ENCODE measurements at places on chromosomes 2 and 18. TPM values are rescaled to one million over a fixed set of nuclear protein-coding genes. Genes with fewer than 3 reads are reported as not detected.

Gene GREB1
- total RNA-seq = 6.1 TPM

Gene ZRANB3
- 6.8 TPM for total RNA-seq

Gene EGR4
- total RNA-seq = not detected

Gene SULT1C2
- not detected for total RNA-seq

Gene POMC
- 9.0 TPM for total RNA-seq

Gene SPDYA
- 0.76 TPM for total RNA-seq

Gene SLC25A52
- total RNA-seq = not detected

Gene MYL12A
- total RNA-seq = 253 TPM

GRCh38 chr2:215105607-215106354, 32.6 kb downstream of the ABCA12 start:
- DNase-seq = no peak

DNA sequence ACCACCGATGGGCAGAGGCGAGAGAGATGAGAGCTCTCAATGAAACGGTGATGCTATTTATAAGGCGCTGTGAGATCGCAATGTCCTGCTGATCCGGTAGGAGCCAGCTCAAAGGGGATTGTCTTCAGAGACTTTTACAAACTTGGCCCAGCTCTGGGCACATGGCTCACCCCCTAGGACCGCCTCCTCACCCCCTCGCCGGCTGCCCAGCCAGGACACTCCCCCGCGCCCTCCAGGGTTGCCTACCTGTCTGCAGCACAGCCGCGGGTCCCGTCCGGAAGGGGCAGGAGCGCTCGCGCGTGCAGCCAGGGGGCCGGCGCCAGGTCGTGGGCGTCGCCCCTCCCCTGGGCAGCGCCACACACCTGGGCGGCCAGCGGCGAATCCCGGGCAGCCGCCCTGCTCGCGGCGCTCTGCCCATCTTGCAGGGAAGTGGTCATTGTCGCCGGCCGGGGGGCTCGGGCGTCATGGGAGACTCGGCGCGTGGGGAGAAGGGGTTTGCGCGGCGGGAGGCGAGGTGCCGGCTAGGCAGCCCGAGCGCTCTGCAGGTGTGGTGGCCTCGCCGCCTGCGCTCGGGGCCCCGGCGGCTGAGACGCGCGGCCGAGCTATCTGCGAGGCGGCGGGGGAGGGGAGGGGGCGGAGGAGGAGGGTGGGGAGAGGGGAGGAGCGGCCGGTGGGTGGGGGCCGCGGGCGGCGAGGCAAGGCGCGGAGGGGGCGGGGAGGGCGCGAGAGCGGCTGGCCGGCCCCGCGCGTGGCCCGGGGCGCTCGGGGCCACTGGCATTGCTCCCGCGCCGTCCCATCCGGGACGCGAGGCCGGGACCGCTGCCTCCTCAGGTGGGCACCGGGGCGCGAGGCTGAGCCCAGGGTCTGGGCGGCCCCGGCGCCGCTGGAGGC, at the start of gene GRB14:
Gene GRB14, minus strand, starts transcription at position 610 of the 891 bp plus-strand sequence. Its CDS starts 173 bp downstream, at position 437.
- no peak for DNase-seq

GRCh38 chr2:64779117-64779690, 125.5 kb upstream of the SERTAD2 start:
- no peak for DNase-seq

DNA sequence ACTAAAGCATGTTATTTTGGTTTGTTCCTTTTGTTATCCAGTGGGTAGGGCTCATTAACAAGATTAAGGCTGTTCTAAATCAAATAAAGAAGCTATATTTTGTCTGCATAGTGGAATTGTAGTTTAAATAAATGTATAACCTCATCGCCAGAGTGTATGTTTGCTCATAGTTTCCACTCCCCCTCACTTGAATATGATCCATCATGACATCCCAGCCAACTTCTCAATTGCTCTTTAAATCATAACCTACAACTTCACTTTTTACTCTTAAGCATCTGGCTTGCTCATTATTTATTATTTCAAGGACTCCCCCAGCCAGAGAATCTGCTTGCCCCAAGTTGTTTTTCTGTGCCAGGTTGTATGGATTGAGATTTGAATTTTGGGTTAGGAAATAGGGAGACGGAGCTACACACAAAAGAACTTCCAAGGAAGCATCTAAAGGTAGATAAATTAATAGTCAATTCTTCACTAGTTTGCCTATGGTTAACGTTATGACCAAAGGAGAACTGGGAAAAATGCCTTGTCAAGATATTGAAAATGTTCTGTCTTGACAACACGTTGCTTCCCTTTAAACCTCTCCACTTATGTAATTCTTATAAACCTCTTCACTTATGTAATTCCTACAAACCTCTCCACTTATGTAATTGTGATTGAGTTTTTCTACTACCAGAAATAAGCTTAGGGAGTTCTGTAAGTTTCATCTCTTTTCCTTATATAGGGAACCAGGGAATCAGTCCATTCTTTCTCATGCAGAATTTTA, 55.4 kb upstream of the UPP2 start:
- DNase-seq = no peak

DNA sequence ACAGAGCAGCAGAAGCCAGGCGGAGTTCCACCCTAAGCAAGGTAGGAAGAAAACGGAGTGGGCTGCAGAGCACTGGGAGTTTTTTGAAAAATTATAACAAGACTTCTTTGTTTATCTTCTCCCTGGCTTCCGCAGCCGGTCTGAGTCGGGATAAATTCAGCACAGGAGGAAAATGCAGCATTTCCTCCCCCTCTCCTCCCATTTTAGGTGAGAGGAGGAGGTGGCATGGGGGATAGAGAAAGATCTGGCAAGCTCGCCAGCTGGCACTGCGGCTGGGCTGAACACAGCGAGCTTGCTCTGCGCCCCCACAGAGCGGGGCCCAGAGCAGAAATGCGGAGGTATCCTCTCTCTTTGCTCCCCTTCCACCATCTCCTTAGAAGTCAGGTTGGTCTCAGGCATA, 17.7 kb upstream of the CHRNA1 start:
- DNase-seq = no peak

- DNase-seq = no peak
Measured at GRCh38 chr2:218827701-218828476, 3.7 kb downstream of the PRKAG3 start.

DNA sequence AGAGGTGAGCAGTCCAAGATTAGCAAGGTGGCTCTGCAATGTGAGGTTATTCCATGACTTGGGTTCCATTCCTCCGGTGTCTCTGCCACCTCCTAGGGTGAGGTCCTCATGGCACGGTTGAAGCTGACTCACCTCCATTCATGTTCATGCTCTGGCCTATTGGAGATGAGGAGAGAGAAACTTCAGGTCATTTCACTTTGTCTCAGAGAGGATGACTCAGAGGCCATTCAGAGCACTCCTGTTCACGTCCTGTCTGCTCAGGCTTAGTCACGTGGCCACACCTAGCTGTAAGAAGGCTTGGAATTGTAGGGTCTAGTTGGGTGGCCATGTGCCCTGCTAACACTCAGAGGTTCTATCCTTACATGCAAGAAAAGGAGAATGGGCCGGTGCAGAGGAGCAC, 67.5 kb upstream of the MBOAT2 start:
- DNase-seq = no peak

GRCh38 chr18:76161983-76162382, 333.1 kb downstream of the ZNF516 start:
- no peak for DNase-seq

- no peak for DNase-seq
Measured at GRCh38 chr18:49910019-49910418, 96.7 kb upstream of the ACAA2 start.

- no peak for DNase-seq
Measured at GRCh38 chr18:28657961-28658360, 481.0 kb upstream of the CDH2 start.

GRCh38 chr2:44075541-44075940, 79.8 kb upstream of the LRPPRC start:
- no peak for DNase-seq

- no peak for DNase-seq
Measured at GRCh38 chr2:221097949-221098348, 474.2 kb downstream of the EPHA4 start.

- peak; percentile 85 for DNase-seq
Measured at GRCh38 chr2:71548646-71549425, 95.5 kb downstream of the DYSF start.

GRCh38 chr2:12732651-12733050, 15.9 kb downstream of the TRIB2 start:
- DNase-seq = no peak

- no peak for DNase-seq
Measured at GRCh38 chr2:196218106-196218505, 46.7 kb upstream of the STK17B start.

DNA sequence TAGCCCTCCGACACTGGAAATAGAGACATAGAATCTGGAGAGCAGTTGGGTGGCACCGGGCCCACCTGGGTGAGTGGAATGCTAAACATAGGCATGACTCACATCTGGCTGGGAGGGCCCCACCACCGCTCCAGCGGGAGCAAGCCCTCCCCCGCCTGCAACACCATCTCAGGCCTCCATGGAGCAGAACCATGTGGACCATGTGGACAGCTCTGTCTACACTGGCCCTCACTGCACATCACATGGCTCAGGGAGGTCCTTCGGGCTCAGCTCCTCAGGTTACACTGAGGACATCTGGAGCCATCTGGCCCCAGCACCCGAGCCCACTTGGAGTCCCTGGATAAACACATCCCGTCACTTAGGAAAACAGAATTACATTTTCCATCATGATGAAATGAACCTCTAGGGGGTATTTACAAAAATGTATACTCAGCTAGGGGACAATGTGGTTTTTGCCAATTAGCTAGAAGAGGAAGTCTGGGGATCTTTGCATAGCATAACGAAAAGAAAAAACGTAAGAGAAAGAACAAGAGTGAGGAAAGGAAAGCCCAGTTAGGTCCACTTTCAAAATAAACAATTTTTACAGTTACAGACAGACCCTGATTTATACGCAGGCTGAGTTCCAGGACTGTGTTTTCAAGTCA, 30.7 kb upstream of the MLPH start:
- DNase-seq = peak; percentile 69

DNA sequence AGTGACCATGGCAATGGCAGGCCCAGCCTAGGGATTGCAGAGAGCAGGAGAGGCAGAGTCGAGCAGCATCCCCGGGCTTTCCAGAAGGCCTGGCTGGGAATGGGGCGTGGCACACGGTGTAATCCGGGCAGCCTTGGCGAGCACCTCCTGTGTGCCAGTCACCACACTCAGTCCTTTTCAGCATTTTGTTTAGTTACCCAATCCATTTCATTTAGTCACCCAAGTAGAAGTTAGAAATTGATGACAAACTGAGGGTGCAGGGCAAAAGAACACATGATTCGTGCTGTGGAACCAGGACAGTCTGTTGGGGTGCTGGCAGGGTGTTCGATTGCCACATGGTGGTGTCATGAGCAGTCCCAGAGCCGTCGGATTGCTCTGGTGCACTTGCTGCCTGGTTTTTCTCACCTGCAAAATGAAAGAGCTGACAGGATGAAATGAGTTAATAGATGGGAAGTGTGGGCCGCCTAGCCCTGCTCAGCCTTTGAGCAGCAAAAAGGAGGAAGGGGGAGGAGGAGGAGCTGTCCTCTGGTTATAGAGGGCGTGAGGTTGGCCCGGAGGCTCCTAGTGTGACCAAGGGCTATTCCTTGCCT, 299.4 kb downstream of the AGAP1 start:
- no peak for DNase-seq

- no peak for DNase-seq
Measured at GRCh38 chr2:11773747-11774525, 27.5 kb downstream of the LPIN1 start.

- no peak for DNase-seq
Measured at GRCh38 chr18:60676815-60677214, 304.2 kb upstream of the MC4R start.

GRCh38 chr2:216793386-216793785, 66.5 kb downstream of the TNP1 start:
- no peak for DNase-seq

DNA sequence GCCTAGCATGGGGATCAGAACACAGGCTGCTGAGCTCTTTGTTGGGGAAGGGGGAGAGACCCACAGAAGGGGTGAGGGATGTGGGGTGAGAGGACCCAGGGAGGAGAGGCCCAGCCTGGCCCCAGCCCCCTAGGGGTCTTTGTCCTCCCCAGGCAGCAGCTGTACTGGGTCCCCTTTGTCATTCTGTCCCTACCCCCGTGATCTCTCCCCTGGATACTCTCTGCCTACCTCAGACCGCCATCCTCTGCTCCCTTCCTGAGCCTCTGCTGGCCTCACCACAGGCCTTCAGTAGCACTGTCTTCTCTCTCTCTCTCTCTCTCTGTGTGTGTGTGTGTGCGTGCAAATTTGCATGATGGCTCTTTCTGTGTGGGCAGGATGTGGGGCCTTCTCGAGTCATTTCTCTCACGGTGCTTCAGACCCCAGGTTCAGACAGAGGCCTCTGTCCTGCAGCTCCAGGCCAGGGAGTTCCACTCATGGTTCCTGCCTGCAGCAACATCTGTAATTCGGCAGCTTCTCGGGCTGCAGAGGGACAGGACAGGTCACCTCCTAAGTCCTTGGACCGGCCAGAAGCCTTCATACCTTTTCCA, 1.4 kb downstream of the PSD4 start:
- DNase-seq = peak; percentile 60

- no peak for DNase-seq
Measured at GRCh38 chr2:35831385-35831784, 524.2 kb upstream of the CRIM1 start.

DNA sequence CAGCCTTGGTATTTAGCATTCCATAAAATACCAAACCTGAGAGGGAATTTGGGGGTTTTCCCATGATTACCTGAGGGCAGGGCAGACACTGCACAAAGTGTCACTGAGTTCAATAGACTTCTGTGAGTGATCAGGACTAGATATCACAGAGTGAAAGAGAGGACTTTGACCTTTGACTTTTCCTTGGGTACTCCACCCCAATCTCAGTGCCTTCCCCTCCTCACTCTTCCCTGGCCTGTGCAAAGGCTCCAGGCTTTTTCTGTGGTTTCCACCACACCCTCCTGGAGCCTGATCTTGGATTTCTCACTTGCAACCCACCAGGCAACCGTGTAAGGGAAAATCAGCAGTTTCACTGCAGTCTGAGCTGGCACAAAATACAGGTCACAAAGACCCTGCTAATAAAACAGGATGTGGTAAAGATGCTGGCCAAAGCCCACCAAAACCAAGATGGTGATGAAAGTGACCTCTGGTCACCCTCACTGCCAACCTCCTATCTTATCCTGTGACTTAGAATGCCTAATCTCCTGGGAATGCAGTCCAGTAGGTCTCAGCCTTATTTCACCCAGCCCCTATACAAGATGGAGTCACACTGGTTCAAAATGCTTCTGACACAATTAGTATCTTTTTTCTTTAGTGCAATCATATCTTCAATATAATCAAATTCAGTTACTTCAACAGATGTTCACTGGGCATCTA, 64.0 kb downstream of the BOD1L2 start:
- no peak for DNase-seq

DNA sequence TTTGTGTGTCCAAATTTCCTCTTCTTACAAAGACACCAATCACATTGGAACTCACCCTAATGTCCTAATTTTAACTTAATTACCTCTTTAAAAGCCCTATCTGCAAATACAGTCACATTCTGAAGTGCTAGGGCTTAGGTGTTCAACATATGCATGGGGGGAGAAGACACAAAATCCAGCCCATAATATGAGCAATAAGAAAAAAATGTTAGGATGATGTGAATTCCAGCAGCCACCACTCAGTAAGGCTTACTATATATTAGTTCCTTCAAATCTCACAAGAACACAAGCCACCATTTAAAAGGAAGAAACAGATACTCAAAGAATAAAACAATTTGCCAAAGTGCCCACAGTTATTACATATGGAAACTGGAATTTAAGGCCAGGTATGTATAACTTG, 285.7 kb downstream of the EPHA4 start:
- DNase-seq = no peak

- no peak for DNase-seq
Measured at GRCh38 chr18:75592527-75592926, 165.0 kb upstream of the SMIM21 start.

- no peak for DNase-seq
Measured at GRCh38 chr2:73827018-73827417, 1.7 kb upstream of the STAMBP start.
